CMK (cell line): ENCODE measurements at places on chromosomes 12 and 14.

GRCh38 chr12:22042976-22043669 is 2.9 kb upstream of the CMAS start:
- no peak for DNase-seq

DNA sequence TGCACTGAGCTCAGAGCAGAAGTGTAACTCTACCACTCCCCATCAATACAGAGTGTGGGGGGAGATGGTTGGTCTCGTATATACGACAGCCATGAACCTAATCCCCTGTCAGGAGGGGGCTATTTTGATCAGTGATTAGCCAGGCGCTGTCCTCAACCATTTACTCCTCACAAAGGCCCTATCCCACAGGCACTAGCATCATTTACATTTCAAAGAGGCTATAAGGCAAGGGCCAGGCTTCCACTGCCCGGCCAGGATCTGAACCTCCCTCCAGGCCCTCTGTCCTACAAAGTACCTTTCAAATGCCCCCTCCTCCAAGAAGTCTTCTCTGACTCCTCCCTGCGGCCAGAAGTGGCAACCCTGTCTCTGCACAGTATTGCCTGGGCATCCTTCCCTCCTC is 74.7 kb downstream of the ITPK1 start:
- no peak for DNase-seq

GRCh38 chr14:105150368-105151083 is 18.1 kb downstream of the JAG2 start:
- DNase-seq, result no peak

- no peak for DNase-seq
Observed at GRCh38 chr12:111451649-111452129, 46.0 kb downstream of the SH2B3 start.

DNA sequence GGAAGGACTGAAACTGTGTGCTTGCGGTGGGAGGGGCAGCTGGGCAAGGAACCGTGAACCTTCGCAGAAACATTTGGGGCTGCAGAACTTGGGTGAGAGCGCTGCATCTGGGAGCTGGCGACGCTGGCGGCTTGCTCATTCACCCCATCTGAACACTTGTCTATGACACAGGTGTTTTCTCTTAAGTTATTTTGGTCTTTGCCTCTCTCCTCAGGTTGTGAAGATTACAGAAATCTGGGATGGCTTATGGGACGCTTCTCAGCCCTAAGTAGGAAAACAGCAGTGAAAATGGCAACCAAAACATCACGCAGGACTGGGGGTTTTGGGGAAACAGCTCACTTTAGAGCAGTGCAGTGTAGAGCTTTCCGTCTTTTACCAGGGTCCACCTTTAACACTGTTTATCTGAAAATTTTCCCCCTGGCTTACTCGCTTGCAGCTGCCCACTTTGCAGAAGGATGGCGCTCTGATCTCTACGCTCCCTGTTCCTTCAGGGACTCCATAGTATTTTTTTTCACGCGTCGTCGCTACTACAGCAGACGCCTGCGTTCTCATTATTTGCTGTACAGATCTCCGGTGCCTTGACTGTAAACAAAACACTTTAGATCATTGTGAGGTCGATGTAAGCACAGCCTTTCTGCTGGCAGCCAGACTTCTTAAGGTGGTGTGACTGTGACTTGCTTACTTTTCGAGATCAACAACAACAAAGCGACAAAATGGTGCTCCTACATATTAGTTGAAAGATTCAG is 2.7 kb upstream of the CDKN1B start:
- DNase-seq, result no peak

DNA sequence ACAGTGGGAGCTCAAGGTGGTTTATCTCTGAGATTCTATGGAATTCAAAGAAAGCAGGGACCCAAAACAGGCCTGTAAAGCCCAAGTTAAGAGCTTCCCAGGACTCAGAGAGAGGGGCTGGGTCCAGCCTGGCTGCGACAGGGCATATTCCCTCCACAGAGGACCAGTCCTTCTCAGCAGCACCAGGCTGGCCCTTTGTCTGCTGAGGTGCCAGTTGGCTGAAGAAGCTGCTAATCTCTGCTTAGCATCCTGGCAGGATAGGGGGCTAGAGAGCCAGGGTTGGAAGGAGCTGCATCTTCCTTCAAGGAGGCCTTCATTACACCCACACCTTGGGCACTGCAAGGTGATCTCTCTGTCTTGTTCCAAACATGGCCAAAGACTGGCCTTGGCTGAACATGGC is 68.3 kb upstream of the TUNAR start:
- DNase-seq, result no peak

DNA sequence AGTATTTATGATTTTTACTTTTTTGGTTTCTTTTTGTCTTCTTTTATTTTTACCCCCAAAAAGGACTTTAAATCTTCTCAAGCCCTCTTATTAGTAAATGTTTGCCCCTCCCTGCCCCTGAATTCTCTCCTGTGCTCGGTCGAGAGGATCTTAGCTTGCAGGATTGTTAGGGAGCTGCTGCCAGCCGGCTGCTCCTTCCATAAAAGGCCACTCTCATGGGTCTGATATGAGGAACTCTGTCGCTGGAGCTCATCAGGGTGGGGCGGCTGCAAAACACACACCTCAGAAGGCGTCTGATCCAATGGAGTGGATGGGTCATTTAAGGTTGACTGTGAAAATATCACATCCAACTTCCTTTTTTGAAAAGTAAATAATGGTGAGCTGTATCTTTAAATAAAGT is 8.5 kb downstream of the LTBR start:
- DNase-seq, result no peak

DNA sequence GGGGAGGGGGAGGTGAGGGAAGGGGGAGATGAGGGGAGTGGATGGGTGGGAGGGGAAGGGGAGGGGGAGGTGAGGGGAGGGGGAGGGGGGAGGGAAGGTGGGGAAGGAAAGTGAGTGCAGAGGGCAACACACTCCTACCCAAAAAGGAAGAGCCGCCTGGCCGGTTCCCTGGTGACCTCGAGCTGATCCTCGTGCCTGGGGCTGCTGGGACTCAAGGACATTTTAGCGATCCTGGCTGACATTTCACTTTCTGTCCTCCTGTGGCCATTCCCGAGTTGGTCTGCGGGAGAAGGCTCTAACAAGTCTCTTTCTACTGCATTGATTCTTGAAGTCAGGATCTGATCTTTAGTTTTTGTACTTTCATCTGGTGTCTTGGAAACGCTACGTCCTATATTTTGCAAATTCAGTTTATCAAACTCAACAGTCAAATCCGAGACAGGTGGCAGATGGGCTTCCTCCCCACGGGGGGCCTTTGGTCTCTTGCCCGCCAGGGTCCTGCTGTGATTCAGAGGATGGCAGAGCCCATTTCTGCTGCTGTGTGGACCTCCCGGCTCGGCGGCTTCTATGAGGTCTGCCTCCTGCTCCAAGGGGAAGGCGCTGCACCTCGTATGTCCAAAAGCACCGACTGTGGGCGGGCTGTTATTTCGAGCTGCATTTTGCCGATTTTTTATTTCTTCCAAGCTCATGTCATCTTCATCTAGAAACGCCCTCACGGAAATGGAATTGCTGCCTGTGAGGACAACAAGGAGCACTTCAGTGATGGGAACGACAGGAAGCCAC is 19.1 kb downstream of the PGAM5 start:
- DNase-seq, result no peak

- DNase-seq, result no peak
Observed at GRCh38 chr12:91273560-91273959, 90.9 kb upstream of the DCN start.

GRCh38 chr12:71300772-71301675 is 138.6 kb upstream of the LGR5 start:
- peak; percentile 25 for DNase-seq

DNA sequence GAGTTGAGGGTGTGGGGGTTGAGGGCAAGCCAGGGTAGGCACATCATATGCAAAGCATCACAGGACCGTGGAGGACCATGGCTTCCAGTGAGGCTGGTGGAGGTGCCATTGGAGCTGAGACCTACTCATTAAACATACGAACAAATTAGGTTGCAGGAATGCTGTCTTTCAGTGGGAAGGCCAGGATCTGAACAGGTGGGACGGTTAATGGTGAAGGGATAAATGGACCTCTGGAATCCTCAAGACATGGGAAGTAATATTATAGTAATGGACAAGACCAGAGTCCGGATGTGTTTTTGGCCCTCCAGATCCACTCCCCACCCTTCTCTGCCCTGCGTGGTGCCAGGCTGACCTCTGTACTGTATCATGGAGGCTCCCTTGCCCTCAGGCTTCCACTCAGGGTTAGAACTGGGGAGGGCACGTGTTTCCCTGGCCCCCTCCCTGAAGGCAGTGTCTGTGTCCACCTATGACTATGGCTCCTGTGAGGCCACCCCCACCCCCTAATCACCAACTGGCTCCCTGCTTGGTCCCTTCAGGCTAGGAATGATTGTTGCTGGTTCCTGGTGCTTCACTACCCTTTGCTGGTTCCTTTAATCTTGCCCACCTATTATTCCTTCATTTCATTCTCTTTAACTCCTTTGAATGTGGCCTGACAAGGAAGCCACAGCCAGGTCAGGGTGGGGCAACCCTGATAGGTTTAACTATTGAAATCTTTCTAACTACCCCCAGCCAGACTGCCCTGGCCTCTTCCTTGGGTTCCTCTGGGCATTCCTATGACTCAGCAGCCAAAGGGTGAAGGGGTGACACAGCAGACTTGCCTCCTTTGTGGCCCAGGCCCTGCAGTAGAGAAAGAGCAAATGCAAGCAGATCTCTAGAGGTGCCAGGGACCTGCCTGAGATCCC is 10.7 kb downstream of the DHRS2 start:
- DNase-seq, result no peak

- peak; percentile 96 for DNase-seq
Observed at GRCh38 chr12:132488127-132489077, 1.5 kb upstream of the FBRSL1 start.

DNA sequence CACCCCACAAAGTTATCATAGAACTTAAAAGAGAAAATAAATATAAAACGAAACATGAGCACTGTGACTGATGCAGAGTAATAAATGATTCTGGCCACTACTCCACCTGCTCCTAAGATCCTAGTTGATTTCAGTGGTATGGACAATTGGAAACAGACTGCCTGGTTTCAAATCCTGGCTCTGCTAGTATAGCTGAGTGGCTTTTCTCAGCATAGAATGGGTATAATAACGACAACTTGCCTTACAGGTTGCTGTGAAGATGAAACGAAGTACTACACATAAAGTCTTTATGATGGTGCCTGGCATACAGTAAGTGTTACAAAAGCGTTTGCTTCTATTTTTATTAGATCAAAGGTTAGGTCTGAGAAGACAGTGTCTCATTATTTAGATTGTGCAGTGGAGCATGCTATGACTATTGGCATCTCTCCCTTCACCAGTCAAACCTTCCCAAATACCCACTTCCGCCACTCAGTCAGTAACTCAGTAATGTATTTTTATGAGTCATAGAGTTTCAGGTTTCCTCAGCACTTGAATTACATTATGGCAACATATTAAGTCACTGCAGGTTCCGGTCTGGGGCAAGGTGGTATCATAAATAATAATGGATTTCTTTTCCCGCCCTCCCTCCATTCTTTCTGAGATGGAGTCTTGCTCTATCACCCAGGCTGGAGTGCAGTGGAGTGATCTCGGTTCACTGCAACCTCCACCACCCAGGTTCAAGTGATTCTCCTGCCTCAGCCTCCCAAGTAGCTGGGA is 29.7 kb upstream of the NR2C1 start:
- no peak for DNase-seq

GRCh38 chr12:41019461-41019860 is 168.7 kb upstream of the PDZRN4 start:
- DNase-seq, result no peak

- DNase-seq, result no peak
Observed at GRCh38 chr12:122614839-122615238, 87.8 kb downstream of the KNTC1 start.

DNA sequence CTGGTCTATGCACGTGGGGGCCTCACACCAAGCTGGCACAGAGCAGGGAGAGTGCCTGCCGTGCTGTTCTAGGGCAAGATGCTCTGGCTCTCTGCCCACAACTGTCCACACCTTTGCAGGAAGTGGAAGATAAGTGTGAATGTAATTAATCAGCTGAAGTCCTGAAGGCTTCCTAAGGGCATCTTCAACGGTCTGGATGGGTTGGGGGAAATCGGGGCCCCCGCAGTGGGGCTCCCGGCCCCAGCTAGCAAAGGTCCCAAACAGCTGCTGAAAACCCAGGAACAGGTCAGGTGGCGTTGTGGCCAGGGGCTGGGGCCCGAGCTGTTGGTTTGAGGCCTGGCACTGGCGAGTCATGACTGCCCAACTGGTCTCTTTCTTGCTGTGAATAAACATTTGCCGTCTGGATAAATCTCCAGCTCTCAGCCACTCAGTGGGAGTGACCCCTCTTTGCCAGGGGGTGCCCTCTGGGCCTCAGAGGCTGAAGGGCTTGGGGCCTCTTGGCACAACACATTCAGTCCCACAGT is 6.7 kb upstream of the SLC25A29 start:
- DNase-seq, result no peak

DNA sequence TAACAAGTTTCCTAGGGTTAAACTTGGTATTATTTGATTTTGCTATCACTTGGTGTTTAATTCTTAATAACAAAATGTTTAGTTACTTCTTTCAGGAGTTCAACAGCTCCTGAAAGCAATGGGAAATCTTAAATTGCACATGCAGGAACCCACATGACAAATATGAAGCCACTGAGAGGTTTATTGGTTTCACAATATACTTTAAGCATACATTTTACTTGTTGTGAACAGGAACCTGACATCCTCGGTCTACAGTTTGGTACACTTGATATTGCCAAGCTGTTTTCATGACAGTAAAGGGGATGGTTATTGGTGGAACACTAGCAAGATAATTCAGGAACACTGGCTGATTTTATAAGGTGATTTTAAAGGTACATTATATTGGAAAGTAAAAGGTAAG is 46.2 kb downstream of the SLC38A1 start:
- no peak for DNase-seq

DNA sequence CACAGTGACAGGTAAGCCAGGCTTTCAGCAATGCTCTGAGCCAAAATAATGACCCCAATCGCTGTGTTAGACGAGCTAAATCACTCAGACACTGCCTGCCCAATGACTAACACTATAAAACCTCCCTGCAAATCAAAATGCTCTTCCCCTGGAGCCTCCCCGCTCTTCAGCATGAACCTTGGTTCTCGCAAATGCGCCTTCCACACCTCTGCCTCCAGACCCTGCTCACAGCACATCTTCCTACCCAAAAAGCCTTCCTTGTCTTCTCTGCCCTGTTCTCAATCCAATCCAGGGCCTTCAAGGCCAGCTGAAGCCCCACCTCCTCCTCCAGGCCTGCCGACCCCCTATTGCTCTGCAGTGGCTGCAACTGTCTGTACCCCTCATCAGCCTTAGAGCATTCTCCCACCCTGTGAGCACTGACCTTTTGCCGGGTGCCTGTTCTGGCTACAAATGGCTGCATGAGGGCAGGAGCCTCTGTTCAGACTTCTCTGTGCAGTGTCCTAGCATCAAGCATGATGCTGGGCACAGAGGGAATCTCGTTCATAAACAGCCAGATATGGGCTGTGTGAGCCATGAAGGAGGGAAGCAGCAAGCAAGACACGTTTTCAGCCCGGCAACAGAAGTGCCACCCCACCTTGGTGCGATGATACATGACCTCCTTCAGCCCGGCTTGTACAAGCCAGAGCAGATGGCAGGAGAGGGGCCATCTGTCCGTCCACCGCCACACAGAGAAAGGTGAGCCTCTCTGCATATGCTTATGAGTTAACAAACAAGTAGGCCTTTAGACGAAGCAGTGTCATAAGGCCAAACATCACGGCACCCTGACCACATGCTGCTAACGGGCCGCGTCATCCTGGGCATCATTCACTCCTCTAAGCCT is 64.5 kb upstream of the DDX11 start:
- no peak for DNase-seq
